ENCODE measurements at places on chromosomes 1 and 21.

GRCh38 chr1:228664399-228664914 is 70.8 kb upstream of the RHOU start:
- DNase-seq, result no peak

DNA sequence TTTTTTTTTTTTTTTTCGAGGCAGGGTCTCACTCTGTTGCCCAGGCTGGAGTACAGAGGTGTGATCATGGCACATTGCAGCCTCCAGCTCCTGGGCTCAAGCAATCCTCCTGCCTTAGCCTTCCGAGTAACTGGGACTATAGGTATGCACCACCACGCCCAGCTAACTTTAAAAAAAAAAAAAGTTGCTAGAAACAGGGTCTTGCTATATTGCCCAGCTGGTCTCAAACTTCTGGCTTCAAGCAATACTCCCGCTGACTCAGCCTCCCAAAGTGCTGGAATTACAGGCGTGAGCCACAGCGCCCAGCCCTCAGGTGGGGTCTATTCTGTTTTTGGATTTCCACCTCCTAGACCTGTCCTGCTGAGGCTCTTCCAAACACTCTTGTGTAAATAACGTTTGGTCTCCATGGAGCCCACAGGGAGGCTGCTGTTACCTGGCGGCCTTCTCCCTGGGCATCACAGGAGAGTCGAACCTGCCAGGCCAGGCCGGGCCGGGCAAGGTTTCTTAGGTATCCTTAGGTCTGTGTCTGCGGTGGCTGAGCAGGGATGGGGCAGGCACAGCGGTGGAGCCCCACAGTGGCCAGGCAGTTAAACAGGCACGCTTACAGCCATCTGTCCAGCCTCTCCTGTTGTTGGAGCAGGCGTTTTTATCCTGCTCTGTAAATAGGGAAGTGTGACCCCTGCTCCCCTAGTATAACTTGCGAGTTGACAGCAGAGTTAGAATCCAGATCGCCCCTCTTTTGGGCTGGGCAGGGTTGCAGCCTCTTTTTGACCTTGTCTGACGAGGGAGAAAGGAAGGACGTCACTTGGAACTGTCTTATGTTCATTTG is 18.8 kb downstream of the PLEKHM2 start:
- no peak for DNase-seq

- no peak for DNase-seq
These were observed 111.5 kb upstream of the USP24 start for GRCh38 chr1:55326496-55327243.

- DNase-seq, result no peak
These were observed 85.5 kb downstream of the PLPPR5 start for GRCh38 chr1:98919211-98919610.

DNA sequence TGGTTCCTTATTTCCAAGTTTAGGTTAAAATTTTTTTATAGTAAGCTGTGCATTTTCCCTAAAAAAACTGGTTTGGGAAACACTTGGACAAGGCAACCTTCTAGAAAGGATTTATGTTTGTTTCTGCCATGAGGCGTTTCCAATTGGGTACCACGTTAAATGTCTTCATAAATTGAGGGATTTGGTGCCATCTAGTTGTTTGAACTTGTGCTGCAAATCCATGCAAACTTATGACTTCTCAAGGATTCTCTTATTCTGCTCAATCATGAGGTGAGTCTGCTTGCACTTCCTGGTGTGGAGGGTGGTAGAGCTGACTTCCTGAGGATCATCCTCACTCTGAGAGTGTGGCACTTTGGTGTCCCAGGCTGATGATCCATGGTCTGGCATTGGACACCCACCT is 123.3 kb downstream of the PCNX2 start:
- DNase-seq, result no peak

DNA sequence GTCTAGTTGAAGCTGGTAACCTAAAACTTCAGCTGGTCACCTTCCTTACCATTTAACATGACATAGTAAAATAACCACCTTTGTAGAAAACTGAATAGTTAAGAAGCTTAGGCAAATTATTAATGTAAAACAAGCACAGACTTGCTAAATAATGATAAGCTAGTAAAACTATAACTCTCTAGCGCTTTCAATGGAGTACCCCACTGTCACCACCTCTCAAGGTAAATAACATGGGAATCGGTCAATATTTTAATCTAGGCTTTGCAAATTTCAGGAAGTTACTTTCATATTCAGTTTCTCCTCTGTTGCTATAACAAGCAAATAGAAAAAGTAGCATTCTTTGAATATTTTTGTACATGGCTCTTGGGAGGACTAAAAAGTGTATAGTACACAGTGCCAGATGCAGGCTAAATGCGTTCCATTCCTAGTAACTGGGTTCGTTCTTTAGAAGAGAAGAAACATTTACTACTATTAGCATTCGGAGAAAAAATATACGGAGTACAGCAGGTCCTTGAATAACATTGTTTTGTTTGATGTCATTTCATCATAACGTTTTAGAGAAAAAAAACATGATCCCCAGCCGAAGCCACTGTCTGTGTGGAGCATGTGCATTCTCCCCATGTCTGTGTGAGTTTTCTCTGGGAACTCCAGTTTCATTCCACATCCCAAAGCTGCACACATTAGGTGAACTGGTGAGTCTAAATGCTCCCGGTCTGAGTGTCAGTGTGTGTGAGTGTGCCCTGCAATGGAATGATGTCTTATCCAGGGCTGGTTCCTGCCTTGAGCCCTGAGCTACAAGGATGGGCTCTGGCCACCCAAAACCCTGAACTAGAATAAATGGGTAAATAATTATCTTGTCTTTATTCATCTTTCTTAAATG is 52.5 kb downstream of the EPRS1 start:
- no peak for DNase-seq
